ENCODE measurements at places on chromosomes 6 and 20.

GRCh38 chr6:129267028-129267427 lies 384.1 kb downstream of the LAMA2 start:
- ATAC-seq = no peak

- no peak for ATAC-seq
Observed at GRCh38 chr6:315921-316752, 23.9 kb downstream of the DUSP22 start.

DNA sequence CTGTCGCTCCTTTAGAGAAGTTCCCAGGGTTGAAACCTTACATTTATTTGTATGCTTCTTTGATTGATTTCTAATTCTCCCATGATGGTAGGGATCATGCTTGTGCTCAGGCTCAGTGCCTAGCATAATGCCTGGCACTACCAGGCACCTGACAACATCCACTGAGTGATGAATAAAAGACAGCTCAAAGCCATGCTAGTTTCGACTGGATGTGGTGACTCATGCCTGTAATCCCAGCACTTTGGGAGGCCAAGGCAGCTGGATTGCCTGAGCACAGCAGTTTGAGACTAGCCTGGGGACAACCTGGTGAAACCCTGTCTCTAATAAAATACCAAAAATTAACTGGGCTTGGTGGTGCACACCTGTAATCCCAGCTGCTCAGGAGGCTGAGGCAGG lies 11.6 kb upstream of the CD164 start:
- ATAC-seq = 0 out of 3 replicates have a peak, but pooled peaks have one; percentile 14

DNA sequence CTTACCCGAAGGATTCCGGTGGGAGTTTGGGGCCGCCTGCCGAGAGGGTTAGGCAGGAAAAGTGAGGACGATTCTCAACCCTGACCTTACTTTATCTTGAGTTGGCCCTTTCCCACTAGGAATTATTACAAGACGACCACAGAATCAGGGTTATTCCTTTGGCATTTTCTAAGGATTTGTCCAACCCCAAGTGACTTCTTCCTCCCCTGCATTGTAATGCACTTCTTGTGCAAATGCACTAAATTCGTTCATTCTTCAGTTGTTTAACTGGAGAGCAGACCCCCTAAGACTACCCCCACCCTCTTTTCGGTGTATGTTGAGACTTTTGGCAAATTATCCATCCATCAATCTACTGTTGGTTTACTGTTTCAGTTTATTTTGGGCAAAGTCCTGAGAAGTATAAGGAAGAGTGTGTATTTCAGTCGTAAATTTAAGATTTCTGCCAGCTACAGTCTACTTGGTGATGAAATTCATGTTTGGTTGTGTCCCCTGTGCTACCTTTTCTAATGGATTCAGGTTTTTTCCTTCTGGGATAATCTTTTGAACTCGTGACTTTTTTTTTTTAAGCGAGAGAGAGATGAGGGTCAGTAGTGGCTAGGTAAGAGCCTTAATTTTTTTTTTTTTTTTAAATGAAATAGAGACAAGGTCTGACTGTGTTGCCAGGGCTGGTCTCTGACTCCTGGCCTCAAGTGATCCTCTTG lies 611 bp upstream of the TMEM217 start:
- no peak for ATAC-seq

DNA sequence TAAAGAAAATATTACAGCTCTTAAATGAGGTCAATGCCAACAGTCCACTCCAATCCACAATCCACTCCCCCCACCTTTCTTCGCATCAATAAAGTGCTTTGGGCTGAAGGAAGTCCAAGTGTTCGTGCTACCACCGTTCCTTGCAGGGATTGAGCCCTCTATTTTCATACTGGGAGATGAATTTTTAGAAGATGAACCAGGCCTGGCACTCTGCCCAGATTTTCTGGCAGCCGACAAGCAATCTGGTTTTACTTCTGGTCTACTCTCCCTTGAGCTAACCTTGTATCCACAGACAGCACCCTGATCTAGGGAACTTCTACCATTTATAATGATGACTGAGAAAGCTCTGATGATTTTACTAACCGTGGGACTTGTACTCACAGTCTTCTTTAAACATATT lies 72.3 kb downstream of the BTBD9 start:
- ATAC-seq = peak; percentile 94

GRCh38 chr6:7542065-7542873 lies 798 bp downstream of the DSP start:
- peak; percentile 43 for ATAC-seq

- peak; percentile 49 for ATAC-seq
Observed at GRCh38 chr20:24994470-24995368, 2.2 kb upstream of the APMAP start.

DNA sequence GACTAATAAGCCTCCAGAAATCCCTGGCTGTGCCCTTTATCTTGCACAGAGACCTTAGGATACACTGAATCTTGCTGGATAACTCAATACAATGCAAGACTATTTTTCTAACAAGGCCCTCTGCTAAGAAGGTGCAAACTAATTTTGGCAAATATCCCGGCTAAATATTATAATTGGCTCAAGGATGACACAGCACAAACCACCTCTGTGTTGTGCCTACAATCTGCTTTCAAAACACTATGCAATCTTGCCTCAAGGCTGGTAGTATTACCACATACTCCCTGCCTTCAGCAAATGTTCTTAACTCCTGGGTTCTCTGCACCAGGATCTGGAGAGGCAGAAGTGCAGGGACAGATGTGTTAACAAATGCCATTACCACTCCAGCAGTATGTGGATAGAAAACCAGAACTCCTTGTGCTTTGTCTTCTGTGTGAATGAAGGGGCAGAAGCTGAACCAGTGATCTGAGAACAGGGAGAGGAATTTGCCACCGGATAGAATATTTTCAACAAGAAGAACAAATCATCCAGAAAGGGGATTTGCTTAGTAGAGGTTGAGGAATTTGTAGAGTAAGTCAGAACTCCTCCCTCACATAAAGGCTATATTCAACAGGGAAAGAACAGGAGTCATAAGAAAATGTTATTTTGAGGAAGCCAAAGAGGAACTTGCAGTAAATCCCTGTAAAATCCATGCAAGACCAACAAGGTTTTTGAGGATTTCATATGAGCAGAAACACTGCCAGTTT lies 74.1 kb upstream of the SLC4A11 start:
- no peak for ATAC-seq

DNA sequence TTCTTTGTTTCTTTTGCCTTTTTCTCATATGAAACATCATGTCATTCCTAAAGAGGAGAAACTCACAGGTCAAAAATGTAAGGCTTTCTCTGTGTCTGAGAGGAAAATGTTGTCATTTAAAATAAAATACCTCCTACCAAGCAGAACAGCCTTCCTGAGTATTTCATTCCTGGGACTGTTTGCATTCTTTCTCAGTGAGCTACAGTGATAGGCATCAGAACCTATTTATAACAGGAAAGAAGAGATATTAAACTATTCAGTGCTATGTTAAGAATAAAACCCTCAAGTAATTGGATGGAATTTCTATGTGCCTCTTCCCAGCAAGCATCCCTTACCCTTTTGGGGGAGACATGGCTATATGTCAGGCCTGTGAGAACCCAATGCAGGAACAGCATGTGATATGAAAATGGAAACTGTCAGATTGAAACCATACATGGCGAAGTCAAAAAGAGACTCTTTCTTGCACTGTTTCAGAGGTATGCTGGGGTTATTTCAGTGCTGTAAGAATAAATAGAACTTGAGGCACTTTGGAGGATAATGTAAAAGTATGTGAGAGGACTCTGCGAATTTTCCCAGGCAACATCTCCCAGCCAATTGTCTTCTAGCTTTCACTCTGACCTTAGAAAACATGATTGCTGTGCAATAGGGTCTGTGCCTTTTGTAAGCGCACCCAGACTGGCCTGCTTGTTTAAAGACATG lies 133.8 kb upstream of the CCN2 start:
- ATAC-seq = peak; percentile 92

DNA sequence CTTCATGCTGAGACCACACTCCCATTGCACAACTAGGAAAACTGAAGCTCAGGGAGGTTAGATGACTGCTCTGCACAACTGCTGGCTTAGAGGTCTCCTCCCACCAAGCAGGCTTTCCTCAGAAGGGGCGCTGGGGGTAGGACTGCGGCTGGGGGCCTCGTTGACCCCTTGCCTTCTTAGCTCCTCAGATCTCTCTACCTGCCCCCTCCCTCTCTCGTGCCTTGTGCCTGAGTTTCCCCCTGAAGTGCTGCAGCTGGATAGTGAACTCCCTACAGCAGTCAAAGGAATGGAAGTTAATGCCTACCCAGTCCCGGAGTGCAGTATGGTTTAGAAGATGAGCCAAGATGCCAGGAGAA lies 149.8 kb downstream of the GRM4 start:
- ATAC-seq = no peak

- ATAC-seq = no peak
Observed at GRCh38 chr20:2314759-2315439, 19.1 kb downstream of the TGM3 start.

- peak; percentile 46 for ATAC-seq
Observed at GRCh38 chr6:32096394-32097258, 12.5 kb downstream of the TNXB start.

DNA sequence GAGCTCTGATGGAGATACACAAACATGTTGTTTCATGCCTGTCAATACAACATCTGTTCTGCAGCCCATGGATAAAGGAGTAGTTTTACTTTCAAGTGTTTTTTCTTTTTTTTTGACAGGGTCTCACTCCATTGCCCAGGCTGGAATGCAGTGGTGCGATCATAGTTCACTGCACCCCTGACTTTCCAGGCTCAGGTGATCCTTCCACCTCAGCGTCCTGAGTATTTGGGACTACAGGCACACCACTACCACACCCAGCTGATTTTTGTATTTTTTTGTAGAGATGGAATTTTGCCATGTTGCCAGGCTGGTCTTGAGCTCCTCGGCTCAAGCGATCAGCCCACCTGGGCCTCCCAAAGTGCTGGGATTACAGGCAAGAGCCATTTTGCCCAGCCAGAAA lies 97.0 kb downstream of the SMAP1 start:
- ATAC-seq = no peak

DNA sequence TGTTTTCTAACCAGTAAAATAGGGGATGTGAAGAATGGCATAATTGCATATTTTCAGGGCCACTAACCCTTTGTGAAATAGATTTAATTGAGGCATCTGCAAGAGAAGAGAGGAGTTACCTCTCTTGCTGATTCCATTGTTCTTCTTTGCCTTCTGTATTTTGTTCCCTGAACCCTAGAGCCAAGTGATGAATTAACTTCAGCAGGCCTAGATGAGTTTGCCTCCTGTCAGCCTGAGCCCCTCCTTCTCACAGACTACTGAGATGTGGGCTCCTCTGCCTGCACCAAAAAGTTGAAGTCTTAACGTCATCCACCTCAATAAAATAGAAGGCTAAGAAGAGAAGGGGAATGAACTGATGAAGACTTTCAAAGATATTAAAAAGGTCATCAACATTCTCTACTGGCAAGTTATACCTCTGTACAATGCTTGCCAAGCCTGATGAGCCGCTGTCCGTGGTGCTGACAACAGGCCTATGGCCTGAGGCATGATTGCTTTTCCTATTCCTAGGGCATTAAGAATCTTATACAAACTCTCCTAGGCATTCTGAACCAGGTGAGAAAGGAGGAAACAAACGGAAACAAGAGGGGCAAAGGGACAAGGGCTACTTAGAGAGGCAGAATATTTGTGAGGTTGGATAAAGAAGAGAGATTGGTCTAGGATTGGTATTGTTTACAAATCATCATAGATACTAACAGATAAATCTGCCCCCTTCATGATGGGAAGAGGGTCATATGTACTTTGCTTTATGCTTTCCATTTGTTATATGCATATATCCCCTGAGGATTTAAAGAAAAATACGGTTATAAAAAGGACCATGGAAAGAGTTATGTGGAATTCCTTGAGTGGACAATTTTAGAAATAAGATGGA lies 46.8 kb downstream of the CD24 start:
- peak; percentile 58 for ATAC-seq

- no peak for ATAC-seq
Observed at GRCh38 chr20:25065072-25065624, 7.2 kb upstream of the ACSS1 start.

- ATAC-seq = no peak
Observed at GRCh38 chr20:16647875-16648597, 74.8 kb upstream of the KIF16B start.

GRCh38 chr20:9022376-9022775 lies 46.5 kb upstream of the PLCB4 start:
- no peak for ATAC-seq

GRCh38 chr6:18748314-18748713 lies 361.2 kb downstream of the RNF144B start:
- no peak for ATAC-seq

DNA sequence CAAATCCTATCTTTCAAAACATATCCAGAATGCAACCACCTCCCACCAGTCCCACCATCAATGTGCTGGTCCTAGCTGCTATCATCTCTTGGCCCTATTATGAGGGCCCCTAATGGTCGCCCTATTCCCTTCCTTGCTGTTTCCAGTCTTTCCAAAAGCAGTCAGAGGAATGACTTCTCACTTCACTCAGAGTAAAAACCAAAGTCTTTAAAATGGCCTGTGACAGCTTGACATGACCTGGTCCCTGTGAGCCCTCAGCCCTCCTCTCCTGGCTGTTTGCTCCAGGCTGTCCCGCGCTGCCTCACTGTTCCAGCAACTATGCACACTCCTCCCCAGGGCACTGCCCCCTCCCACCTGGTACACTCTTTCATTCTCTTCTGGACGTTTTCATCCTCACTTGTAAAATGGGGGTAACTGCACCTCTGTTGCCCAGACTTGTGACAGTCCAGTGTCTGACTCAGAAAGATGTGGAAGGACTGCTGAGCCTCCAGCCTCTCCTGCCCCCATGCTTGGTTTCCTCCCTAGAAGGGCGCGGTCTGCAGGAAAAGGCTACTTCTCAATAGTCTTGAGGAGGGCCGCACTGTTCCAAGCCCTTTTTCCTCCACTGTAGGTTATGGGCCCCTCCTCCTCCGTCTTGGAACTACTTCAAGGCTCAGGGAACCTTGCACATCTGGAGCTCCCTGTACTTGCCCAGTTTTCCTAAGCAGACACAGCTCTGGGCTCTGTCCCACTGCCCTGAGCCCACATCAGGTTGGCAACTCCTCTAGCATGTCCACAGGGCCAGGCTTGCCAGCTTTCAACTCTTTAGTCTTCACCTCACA lies 64.7 kb downstream of the MYH7B start:
- no peak for ATAC-seq

DNA sequence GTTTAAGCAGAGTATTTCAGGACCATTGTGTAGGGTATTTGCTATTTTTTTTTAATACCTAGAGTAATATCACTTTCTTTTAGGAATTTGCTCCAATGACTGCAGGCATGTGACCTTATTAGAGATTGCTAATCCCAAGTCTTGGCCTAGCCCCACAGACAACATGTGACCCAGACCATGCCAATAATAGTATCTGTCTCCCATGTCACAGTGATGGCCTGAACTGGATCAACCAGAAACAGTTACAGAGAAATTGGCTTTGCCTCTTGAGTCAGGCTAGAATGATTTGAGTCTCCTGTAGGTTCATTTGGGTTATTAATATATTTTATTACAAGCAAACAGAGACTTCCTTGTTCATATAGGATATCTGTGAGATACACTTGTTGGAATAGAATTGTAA lies 116.8 kb downstream of the DNAH8 start:
- ATAC-seq = no peak
